ENCODE measurements at places on chromosomes 7 and 10.

DNA sequence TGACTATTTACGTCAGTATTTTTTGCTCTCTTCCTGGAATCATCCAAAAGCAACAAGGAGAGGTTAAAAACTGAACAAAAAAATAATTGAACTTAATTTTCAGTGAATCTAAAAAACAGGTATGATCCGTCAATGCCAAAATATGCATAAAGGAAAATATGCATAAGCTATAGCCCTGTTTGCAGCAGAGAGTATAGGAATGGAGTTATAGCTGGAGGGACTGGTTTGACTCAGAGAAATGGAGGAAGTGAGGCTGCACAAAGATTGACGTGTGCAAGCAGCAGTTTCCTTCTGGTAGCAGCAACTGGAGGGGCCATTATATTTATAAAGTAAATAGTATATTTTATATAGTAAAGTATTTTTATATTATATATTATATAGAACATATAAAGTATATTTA is 37.1 kb downstream of the GNG11 start:
- no peak for DNase-seq

DNA sequence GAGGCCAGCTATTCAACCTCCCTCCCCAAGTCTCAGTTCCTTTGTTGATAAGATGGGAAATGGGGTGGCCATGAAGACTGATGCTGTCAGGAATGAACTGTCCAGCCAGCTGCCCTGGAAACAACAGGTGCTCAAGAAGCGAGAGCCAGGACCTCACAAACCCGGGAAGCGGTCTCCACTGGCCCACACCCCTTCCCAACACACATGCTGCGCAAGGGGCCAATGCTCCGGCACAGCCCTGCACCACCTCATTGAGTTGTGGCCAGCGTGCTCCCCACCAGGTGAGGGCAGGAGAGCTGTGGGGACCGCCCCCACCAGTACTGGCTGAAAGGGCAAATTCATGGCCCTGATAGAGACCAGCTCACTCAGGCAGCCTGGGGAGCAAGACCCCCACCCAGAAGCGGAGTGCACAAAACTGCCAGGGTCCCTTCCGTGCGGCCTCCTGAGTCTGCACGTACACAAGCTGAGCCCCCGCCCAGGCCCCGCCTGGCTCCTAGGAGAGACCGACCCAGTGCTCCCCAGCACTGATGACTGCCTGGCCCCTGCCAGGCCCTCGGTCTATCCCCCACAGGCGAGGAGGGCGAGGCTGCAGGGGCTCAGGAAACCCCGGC is 216.6 kb downstream of the MAD1L1 start:
- DNase-seq = no peak

GRCh38 chr7:141698247-141699015 is 3.5 kb downstream of the DENND11 start:
- no peak for DNase-seq

DNA sequence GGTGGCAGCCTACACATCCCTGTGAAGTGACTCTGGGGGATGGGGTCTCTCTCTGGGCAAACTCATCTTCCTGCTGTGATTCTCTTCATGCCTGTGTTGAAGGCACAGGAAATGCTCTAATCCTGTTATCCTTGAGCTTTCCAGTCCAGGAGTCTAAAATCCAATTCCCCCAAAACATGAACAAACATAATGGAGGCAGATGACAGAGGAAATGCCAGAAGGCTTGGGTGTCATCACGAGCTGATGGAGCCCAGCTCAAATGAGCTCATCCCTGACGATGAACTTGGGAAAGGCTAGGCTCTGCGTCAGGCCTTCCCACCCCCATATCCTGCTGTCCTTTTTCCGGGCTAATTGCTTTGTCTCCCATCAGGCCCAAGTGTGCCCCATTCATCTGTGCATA is 165.9 kb upstream of the PODXL start:
- DNase-seq = no peak

DNA sequence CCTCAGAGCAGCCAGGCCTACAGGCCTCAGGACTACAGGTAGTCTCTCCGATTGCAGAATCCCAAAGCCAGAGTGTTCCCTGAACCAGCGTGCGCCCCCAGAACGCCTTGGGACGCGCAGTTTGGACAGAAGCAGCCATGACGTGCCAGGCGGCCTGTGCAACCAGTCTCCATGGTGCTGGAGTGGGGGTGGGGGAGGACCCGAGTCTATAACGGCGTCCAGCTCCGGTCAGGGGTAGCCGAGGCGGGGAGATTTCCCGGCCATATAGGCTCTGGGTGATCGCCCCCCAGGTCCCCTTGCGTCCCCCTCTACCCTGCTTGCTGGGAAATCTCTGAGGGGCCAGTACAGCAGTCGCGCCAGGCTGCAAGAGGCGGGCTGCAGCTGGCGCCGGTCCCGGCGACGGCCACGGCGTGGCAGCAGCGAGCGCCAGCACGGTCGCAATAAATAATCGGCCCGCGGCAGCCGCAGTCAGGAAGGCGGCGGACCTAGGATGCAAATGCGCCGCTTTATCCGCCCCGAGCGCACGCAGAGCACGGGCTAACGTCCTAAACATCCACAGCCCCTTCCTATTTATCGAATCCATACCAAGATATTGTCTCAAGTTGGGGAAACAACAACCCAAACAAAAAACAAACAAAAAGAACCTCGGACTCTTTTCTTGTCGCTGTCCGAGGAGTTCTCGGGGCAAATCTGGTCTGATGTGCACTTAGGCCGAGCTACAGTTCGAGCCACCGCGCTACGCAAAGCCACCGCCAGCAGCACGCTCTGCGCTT is 1.6 kb downstream of the HOXA3 start:
- no peak for DNase-seq

DNA sequence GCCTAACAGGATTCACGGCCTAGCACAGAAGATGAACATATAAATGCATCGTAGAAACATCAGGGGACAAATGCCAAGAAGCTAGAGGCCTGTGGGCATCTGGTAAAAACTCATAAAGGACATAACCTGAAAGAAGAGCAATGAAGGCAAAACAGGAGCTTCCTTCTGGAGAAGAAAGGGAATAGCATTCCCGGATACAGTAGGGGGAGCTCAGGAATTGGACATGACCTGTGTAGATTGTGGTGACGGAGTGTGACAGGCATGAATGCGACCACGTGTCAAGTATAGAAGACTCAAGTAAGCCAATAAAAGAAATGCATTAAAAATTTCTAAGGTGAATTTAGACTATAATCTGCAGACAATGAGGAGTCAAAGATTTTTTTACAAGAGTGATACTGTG is 270.1 kb downstream of the AGMO start:
- no peak for DNase-seq

GRCh38 chr7:65287023-65287422 is 86.6 kb upstream of the ZNF92 start:
- no peak for DNase-seq

DNA sequence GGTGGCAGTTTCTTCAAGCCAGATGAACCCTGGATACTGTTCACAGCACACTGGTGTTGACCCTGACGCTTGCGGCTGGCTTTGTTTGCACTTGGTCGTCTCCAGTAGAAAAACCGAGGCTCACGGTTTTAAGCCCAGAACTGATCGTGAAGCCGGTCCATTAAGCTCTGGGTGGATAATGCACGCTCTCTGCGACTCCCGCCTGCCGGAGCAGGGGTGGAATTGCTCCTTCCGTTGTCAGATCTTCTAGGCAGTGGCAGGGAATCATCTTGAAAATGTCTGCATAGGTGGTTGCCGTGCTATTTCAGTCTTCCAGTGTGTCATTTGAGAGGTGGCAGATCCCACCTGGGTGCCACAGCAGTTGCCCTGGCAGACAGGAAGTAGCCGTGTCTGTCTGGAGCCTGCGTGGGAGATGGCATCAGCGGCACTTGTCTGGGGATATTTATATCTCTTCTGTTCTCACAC is 35.9 kb upstream of the AP5Z1 start:
- no peak for DNase-seq

DNA sequence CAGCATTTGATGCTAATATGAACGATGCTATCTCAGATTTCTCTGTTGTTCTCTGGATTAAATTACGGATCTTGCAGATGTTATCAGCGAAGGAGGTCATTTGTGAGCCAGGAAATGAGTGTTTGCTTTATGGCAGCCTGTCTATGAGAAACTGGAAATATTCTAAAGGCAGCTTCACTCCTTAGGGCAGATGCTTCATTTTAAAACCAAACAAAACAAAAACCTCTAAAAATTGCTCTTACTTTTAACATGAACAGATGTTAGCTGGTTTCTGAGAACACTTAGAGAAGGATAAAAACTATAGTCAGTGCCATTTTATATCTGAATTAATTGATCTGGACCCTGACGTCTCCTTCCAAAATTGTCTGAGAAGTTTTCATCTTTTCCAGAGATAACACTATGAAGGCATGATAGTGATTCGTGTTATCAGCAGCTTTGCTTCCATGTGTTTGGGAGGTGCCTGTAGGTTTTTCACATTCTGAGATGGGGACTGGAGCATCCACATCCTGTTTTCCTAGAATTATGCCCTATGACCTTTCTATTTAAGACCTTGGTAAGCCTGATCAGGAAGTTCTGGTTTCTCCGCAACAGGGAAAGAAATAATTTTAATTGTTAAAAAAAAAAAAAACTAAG is 53.1 kb downstream of the CPED1 start:
- DNase-seq = no peak

DNA sequence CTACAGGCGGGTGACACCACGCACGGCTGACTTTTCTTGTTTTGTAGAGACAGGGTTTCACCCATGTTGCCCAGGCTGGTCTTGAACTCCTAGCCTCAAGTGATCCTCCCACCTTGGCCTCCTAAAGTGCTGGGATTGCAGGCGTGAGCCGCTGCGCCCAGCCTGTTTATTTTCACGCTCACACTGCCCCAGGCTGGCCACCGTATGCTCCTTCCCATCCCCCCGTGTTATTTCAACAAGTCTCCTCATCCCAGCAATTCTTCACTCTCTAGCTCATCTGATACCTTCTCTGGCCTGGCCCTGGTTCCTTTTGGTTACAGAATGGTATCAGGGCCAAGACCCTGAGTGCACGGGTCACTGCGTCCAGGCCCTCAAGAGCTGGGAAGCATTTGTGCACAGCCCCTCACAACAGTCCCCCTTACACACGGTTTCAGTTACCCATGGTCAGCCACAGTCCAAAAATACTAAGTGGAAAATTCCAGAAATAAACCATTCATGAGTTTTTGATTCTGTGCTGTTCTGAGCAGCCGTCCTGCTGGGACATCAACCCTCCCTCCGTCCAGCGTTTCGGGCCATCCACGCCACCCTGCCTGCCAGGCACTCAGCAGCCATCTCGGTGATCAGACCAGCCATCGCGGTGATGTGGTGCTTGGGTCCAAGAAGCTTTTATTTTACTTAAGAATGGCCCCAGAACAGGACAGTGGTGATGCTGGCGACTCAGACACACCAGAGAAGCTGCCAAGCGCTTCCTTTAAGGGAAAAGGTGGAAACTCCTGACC is 8.9 kb downstream of the COX19 start:
- no peak for DNase-seq

DNA sequence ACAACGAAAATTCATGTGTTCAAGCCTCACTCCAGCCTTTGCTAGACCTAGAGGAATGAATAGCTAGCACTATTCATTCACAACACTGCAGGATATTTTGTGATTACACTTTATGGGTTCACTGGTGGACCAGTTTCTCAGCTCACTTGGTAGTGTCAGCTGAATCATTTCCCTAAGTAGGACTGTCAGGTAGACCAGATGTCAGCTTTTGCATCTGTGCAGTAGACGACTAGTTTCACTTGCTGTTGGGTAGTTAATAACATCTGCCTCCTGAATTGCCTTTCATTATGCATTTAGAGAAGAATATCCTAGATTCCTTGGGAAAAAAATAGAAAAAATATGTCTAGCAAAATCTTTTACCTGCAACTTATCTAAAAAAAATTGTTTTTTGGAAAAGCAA is 296.4 kb downstream of the ADARB2 start:
- no peak for DNase-seq

DNA sequence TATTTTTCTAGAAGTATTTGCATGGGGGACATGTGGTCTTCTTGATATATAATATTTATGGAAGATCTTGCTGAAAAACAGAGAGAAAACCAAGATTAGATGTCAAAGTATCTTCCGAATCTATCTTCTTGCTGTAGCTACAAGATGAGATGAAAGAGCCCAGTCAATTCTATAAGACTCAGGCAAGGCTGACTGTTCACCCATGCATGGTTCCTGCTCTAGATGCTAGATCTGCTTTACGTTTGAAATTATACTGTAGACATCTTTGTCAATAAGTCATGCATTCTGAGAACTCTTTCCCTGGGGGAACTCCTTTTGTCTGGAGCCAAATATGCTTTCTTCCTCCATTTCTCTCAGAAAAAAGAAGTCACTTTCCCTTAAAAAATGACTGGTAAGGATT is 1292.0 kb downstream of the XPNPEP1 start:
- no peak for DNase-seq

DNA sequence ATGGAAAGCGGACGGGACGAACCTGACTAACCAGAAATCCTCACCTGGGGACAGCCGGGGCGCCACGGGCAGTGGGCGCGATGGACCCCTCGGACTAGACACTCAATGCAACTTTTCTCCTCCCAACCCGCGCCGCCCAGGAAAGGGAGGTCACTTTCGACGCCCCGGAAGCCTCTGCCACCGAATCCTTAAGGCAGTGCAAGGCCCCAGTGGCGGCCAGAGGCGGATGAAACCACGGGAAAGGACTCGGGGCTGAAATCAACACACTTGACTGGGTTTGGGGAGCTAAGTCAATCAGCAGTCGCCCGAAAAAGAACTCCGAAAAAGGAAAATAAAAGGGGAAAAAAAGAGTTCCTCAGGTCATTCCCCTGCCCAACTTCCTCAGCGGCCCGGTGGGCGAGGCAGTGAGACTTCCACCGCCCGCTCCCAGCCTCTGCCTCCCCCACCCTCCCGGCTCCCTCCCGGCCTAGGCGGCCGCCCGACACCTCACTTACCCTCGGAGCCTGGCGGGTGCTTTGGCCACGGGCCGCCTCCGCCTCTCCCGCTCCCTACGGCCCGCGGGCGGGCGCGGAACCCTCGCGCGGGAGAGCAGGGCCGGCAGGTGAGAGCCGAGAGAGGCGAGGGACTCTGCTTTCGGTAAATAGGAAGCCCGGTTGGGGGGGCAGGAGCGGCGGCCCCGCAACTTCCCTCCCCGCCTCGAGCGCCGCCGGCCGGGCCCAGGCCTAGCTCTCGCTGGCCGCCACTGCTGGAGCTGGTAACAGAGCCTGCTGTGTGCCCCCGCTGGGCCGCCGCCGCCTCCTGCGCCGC is 518 bp downstream of the WAPL start:
- peak; percentile 60 for DNase-seq

- no peak for DNase-seq
Observed at GRCh38 chr10:119801998-119802538, 70.6 kb downstream of the MCMBP start.

DNA sequence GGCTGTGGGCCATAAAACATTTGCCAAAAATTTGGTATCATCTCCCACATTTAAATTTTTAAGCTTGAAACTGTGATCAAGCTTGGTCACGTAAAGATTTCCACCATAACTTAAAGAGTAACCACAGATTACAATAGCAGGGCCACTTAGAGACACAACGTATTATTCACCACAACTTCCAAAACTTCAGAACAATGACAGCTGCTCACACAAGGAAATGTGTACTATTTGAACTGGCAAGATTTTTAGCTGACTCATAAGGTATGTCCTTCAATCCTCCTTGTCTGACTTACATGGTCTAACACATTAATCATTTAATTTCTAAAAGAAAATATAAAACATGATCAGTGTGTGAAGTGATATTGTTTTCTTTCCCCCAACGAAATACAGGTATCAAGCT is 234.5 kb downstream of the PARD3 start:
- no peak for DNase-seq

- no peak for DNase-seq
Observed at GRCh38 chr7:30937416-30937815, 25.8 kb downstream of the AQP1 start.

Measured in activated naive CD4-positive, alpha-beta T cell treated with anti-CD3 and anti-CD28 coated beads, Interleukin-2, amount 50 U/mL, for 72 hours (primary cell).